ENCODE measurements at places on chromosomes 6 and 20.

- no peak for DNase-seq
These were observed 59.3 kb downstream of the SHPRH start for GRCh38 chr6:145904868-145905267.

- DNase-seq: no peak
These were observed 6.1 kb upstream of the ULBP3 start for GRCh38 chr6:150075034-150075421.

DNA sequence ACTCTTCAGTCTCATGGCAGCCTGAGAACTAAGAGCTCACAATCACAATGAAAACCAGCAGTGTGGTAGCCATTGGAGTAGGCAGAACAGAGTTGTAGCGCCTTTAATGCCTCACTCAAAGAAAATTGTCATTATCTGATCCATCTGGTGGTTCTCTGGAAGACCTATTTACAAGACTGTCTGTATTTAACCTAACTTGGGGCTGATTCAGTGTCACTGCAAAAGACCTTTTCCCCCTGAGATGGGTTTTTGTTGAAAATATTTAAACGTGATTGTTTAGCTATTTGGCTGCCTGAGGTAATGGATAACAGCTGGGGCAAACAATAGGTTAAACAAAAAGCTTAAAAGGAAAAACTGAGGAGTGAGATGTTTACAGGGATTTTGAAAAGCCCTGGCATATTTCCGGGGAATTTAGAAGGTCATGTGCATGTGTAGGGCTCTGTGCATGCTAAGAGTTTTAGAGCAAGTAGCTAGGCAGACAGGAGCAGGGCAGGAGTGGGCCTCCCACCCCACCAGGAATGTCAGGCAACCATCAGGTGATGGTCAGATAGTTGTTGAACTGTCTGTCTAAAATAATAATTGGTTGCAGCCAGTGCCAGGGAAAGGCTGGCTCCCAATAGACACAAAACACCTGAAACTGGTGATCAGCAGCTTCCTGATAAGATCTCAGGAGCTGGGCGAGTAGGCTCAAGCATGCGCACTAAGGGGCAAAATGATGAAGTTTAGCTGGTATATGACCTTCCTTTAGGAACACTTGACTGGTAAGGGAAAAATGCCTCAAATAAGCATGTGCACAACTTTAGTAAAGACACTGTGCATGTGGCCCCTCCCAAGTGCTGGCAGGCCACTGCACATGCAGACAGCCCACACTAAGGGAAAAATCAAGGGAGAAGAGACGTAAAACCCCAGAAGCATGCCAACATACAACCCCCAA lies 70.8 kb upstream of the AKIRIN2 start:
- DNase-seq: no peak

GRCh38 chr6:116561377-116562018 lies 7.9 kb downstream of the CALHM4 start:
- peak; percentile 82 for DNase-seq

DNA sequence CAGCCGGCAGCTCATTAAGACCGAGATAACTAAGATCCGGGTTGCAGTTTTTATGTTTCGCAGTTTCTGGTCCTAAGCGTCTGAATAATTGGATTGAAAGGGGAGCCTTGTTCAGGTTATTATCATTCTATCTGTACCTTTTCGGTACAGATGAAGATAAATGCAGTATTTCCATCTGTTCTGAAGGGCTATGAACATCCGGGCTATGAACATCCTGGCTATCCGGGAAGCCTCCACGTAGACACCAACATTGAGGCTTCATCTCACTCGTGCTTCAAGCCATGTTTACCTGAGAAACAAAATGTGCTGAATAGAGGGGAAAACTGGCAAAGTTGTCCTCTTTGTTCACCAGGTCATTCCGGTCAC lies 399 bp upstream of the REPS1 start:
- DNase-seq: no peak

DNA sequence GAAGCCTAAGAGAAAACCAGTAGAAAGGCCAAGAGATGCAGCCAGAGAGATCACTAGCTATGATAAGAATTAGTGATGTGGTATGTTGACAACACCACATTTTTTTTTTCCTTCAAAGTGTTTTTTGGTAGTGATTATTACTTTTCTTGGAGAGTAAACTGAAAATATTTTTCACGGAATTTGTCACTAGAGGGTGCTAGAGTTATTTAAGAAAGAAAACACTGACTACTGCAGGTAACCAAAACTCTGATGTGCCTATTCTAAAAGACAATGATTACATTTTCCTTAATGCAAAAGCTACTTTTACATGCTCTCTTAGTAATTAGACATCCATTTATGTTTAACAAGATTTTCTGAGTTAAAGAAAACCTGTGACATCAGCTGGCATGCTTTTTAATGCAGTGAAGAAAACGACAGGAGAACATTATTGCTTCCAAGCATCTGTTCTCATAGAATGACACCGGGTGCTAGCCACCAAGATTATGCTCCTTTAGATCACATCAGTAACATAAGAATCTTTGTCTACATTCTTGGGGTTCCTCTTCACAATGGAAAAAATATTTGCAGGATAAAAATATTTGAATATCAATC lies 28.8 kb downstream of the RWDD2A start:
- no peak for DNase-seq

GRCh38 chr6:125586074-125586473 lies 163.4 kb upstream of the HEY2 start:
- DNase-seq: no peak

- no peak for DNase-seq
These were observed 3.4 kb downstream of the EYA4 start for GRCh38 chr6:133244519-133244918.

GRCh38 chr20:4061987-4062386 lies 46.6 kb upstream of the RNF24 start:
- no peak for DNase-seq

DNA sequence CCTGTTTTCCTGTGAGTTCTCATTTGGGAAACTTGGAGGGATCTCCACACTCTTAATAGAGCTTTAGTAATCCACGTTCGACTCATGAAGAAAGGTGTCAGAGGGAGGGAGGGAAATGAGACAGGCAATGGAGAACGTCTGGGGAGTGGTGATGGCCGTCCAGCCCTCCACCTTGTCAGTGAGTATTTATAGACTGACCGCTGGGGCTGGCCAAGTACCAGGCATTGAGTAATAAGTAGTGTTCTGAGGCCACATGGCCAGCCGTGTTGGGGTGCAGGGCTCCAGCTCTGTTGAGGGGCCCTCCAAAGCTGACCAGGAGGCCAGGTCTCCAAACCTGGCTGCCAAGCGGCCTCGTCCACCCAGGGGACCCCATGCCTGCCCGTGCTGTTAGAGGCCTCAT lies 11.3 kb upstream of the DSN1 start:
- DNase-seq: no peak

- no peak for DNase-seq
These were observed 51.3 kb downstream of the DAAM2 start for GRCh38 chr6:39843305-39844020.

DNA sequence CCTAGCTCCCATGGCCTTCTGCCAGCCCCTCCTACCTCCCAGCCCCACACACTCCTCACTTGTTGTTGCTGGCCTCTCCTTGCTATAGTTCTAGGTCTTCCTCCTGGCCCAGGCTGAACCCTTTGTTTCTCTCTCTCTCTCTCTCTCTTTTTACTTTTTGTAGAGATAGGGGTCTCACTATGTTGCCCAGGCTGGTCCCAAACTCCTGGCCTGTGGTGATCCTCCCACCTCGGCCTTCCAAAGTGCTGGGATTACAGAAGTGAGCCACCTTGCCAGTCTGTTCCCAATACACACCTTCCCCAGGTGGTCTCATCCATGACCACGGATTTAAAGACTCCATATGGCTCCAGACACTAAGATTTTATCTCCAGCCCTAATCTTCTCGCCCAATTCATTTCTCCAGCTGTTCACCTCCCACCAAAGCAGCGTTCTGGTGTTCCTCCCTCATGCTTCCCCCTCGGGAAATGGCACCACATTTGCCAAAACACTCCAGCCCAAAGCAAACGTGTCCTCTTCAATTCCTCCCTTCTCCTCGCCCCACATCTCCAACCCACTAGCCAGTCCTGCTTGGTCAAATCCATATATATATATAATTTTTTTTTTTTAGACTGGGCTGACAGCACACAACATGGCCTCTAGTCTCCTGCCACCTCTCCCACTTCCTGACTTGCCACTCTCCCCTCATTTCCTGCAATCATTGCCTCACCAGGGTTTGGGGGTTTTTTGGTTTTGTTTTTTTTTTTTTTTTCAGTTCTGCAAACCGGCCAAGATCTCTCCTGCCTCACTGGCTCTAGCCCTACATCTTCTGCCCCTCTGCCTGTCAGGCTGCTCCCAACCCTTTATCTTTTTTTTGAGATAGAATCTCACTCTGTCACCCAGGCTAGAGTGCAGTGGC lies 104.4 kb downstream of the NCR2 start:
- DNase-seq: no peak

GRCh38 chr6:163348789-163349680 lies 65.5 kb upstream of the QKI start:
- DNase-seq: no peak

GRCh38 chr6:168376120-168376519 lies 56.5 kb upstream of the DACT2 start:
- DNase-seq: peak; percentile 1

DNA sequence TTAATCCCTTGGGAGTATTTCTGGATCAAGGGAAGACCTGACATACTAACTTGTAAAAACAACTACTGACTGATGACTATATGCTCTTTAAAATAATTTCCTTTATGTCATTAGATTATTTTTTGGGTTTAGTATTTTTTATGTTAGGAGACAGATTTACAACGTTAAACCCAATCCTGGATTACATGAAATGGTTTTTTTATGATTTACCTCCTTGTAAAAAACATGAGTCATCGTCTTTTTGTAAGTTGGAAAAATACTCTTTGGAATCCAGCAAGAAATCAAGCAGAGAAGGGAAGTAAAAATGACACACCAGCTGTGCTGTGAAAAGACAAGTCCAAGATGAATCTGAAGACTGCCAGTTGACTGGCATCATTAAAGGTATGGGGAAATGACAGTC lies 6.7 kb downstream of the STK4 start:
- DNase-seq: no peak

GRCh38 chr6:24796616-24797290 lies 2.0 kb downstream of the ARMH2 start:
- DNase-seq: no peak

- DNase-seq: no peak
These were observed 657.9 kb upstream of the HS3ST5 start for GRCh38 chr6:115000736-115001135.

GRCh38 chr6:570825-571224 lies 86.1 kb downstream of the HUS1B start:
- no peak for DNase-seq

DNA sequence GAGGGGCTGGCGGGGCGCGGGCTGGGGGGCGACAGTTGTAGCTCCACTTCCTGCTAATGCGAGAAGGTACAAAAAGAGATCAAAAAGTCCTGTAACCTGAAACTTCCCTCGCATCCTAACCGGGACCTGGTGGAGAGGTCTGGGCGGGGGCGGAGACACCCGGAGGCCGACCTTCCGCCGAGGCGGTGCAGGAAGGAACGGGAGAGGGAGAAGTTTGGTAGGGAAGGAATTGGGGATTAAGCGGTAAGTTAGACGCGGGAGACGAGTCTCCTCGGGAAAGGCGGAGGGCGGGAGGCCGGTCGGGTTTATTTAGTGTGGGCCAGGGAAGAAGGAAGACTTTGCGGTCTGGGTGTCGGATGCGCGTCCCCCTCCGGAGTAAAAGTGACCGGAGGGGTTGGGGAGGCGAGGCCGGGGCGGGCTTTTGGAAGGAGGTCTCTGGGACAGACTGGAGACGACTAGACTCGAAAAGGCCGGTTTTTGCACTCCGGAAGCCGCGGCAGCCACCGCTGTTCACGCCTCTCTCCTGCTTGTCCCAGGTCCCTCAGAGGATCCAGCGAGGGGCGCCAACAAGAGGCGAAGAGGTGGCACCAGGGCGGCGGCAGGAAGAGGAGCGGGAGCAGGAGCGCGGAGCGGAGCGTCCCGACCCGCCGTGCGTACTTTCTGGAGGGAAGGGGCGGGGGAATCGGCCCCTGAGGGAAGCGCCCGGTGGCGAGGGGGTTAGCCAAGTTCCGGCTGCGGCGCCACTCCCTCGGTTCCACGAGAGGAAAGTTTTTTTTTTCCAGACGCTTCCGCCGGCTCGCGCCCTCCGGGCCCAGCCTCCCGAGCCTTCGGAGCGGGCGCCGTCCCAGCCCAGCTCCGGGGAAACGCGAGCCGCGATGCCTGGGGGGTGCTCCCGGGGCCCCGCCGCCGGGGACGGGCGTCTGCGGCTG lies 734 bp downstream of the TPBG start:
- peak; percentile 84 for DNase-seq

DNA sequence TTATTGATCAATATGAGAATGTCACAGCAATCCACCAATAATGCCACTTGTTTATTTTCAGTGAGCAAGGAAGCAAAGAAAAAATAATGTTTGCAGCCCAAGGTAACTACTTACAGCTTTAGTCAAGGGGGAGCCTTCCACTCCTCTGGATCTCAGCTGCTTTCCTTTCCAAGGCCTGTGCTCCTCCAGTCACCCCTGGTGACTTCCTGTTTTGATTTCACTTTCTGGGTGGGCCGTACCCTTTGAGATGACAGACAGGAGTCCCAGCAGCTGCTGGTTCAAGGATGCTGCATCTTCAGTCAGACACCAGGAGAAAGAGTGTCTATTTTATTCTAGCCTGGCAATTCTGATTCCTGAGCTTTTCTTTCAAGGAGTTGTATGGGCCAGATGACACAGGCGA lies 5.6 kb upstream of the VNN2 start:
- DNase-seq: no peak
